AG09319 (cell line): ENCODE measurements at places on chromosomes 1 and 21.

- no peak for DNase-seq
Measured at GRCh38 chr1:29583727-29584126, 347.4 kb downstream of the PTPRU start.

DNA sequence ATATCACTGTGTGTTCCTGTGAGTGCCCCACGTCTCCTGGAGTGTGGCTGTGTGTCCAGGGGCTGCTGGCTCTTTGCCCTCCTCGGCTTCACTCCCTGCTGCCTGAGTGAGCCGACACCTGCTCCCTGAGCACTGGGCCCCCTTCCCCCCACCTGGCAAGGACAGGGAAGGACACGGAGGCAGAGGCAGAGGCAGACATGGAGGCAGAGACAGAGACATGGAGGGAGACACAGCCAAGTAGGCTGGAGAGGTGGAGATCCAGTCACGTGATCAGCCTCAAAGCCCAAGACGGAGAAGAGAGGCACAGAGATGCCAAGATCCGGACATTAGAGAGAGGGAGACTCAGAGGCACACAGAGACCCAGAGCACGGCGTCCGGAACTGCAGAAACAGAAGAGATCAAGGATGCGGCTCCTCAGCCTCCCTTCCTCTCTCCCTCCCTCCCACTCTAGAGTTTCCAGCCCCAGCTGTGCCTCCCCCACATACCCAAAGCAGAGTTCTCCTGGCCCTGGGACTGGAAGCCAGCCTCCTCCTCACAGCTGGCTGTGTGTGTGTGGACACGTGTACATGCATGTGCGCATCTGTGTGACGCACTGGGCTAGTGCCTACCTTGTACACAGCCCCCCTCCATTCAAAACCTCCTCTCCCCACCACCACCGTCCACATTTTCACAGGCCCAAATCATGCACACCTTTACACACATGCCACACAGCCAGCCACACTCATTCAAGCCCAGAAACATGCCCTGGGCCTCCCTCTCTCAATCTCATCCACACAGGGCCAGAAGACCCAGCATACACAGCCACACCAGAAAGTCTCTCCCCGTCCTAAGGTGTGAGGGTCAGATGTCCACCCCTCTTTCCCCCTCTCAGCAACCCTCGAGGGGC lies 39.1 kb upstream of the WASF2 start:
- DNase-seq: no peak

GRCh38 chr1:244557565-244557964 lies 95.4 kb upstream of the DESI2 start:
- DNase-seq: no peak

DNA sequence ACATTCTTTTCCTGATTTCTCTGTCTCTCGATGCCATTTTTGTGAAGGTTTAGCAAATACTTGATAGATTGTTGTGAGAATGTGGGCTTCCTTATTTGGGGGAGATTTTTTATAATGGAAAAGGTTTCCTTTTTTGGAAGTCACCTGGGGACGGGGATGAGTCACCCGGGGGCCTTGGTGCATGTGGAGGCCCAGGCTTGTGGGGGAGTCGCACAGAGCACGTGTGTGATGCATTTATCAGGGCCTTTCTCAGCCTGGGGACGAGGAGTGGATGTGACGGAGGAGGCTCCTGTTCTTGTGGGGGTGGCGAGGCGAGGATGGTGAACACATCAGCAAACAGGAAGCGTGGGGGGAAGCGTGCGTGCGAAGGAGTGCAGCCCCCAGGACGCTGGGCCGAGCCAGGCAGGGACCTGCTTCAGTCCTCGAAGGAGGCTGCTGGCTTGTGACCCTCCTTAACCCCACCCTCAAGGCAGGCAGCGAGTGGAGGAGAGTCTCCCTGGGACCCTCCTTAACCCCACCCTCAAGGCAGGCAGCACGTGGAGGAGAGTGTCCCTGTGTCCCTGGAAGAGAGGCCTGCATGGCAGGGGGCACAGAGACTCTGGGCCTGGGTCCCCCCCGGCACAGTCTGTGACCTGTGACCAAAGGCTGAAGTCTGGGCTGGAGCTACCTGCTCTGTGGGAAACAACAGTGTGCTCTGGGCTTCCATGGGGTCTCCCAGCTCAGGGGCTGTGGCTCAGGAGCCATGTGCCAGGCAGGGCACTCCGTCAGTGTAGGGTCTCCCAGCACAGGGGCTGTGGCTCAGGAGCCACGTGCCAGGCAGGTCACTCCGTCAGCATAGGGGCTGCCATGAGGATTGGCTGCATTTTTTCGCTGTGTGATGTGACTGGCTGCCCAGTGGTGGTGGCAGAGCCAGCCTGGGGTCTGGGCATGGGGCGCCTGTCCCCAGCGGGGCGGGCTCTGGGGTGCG lies 57.2 kb downstream of the AGPAT3 start:
- no peak for DNase-seq
